ENCODE measurements at places on chromosomes 5 and 9. TPM values are rescaled to one million over a fixed set of nuclear protein-coding genes. Genes with fewer than 3 reads are reported as not detected.

GRCh38 chr5:180069589-180070247, 1.8 kb downstream of the RNF130 start:
- DNase-seq: no peak

DNA sequence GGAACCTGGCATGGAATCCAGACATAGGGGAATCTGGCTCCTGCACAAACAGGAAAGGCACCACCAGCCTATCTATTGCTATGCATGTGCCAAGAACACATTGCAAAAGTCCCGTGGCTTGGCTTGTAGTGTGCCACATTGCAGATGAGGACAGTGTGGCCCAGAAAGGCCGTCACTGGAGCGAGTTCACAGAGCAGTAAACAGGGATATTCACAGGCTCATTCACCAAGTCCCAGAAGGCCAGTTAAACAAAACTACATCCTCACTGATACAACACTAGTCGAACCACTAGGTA, 39.6 kb upstream of the TRIM32 start:
- DNase-seq: no peak

Gene FAM200C
- total RNA-seq: 17.9 TPM

DNA sequence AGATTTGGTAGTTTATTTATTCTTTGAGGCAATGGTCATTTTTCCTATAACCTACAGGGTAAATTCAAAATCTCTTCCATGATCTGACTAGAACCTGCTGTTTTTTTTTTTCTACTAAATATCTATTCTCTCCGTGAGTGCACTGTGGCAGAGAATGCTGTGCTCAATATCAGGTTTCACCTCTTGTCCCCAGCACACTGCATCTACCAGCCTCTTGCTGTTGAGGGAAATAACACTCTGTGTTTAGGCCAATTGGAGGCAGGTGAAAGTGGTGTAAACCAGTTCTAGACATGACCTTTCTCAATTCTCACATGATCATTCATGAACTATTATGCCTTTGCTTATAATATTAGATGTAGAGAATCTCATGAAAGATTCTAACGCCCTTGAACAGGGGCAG, 2365.9 kb downstream of the MAT2B start:
- DNase-seq: no peak

DNA sequence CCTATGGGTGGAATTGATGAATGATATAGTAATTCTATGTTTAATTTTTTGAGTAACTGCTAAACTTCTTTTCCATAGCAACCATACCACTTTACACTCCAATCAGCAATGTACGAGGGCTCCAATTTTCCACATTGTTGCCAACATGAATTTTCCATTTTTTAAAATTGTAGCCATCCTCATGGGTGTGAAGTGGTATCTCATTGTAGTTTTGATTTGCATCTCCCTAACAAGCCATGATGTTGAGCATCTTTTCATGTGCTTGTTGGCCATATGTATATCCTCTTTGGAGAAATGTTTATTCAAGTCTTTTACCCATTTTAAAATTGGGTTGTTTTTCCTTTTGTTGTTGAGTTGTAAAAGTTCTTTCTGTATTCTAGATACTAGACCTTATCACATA, 48.9 kb downstream of the TMOD1 start:
- DNase-seq: no peak

Gene LCP2
- total RNA-seq: not detected

GRCh38 chr5:136193322-136193935, 467 bp upstream of the SMIM32 start:
- DNase-seq: no peak

Gene SLC4A9
- total RNA-seq: not detected

DNA sequence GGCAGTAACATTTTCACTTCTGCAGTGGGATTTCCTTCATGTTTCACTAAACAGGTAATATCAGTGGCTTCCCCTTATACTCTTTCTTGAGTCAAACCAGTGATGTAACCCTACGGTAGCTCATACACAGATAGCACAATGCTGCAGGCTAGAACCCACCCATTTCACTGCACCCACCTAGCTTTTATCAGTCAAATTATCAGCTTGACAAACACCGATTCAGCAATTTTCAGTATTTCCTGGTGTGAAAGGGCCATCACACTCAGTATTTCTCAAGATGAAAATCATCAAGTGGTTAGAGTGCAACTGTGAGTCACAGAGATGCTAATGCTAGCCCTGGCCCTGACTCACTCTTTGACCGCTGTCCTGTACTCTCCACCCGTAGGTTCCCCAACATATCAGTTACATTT, 242.3 kb upstream of the PTGER4 start:
- DNase-seq: peak; percentile 86

DNA sequence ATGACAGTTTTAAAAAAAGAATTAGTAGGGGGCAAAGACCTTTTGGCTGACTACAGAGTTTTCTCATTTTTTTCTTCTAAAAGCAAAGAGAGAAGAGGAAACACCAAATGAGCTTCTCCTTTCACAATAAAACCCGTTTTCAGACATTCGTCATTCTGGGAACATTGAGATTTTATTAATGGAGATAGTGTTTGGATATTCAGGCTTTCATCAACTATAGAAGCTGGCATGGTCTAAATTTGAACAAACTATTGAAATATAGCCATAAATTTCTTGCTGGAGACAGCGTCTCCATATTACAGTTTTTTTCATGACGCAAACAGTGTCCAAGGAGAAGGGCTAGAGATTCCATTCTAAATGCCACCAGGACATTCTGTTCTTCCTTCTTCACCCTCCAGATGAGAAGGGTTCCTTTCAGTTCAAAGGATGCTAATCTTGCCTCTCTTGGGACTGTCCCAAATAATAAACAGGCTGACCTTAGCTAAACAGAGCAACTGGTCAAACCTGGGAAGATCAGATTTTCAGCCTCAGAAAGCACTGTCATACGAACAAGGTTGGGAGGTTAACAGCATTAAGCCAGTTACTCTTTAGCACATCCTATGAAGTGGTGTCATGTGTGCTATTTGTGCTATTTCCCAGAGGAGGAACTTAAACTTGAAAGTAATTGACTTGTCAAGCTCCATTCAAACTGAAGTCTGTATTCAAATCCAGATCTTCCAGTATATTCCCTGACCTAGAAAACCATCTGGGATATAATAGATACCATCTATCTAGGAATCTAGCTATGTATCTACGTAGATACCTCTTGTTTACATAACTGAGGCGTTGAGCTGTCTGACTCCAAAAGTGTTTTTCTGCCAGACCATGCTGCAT, 125.6 kb downstream of the LPAR1 start:
- no peak for DNase-seq

DNA sequence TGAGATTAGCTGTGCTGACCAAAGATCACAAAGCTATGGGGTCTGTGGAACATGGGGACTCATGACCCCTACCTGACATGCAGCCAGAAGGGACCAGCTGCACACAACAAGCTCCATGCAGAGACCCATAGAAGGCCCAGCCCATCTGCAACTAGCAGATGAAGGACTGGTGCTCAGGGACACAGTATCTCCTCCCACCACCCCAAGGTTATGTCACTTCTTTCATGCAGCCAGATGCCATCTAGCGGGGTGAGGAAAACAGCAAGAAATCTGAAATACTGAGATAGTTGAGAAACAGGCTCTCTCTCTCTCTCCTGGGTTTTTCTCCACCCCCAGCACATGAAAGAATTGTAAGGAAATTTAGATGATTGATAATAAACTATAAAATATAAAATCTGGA, 161.3 kb upstream of the DAPK1 start:
- peak; percentile 29 for DNase-seq

- peak; percentile 33 for DNase-seq
Observed at GRCh38 chr5:147892696-147893296, 13.5 kb downstream of the C5orf46 start.

DNA sequence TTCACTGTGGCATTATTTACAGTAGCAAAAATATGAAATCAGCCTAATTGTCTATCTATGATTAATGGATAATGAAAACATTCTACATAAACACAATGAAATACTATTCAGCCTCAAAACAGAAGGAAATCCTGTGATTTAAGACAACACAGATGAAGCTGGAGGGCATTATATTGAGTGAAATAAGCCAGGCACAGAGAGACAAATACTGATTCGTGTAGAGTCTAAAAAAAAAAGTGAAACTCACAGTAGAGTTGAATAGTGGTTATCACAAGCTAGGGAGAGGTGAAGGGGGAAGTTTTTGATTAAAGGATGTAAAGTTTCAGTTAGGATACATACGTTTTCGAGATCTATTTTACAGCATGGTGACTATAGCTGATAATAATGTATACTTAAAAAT, 122.2 kb downstream of the ADAMTS6 start:
- DNase-seq: no peak

- no peak for DNase-seq
Observed at GRCh38 chr9:127181595-127182190, 59.3 kb upstream of the ANGPTL2 start.

DNA sequence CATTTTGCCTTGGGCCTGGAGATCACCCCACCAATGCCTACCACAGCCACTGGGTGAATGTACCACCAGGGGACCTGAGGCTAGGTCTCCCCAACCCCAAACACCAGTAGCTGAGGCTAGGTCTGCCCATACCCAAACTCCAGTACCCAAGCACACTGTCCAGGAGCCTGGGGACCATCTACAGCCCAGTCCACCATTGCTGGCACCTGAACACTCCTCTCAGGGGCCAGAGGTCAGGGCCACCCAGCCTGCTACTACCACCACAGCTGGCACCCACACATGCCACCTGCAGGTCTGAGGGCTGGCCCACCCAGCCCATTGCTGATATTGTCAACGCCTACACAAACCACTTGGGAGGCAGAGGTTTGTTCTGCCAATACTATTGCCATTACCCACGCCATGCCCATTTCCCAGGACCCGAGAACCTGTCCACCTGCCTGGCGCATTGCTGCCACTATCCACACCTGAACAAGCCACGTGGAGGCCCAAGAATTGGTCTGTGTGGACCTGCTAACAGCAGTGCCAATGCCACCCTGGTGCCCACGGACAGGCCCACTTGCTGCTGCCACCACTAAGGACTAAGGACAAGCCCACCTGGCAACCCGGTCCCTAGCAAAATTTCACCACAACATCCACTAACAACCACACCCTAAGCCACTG, 59.2 kb downstream of the ZDHHC21 start:
- no peak for DNase-seq

Gene LCN9
- total RNA-seq: not detected

DNA sequence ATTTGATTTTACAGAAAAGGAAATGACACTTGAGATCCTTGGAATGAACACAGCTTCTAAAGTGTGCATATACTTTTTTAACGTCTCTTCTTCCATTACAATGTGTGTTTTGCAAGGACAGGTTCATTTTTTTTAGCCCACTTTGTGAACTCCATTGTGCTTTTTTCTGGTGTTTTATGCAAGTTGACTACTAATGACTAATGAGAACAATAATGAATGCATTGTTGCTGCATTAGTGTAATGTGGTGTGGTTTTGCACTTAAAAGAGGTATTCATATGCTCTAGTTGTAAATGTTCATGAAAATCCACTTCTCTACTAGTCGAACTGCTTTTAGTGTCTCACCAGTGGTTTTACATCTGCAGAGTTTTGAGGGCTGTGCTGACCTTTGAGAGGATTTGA, 93.6 kb downstream of the UHRF2 start:
- DNase-seq: no peak

GRCh38 chr5:28896949-28897348, 1858.6 kb upstream of the CDH9 start:
- DNase-seq: peak; percentile 21

Gene HTR1A
- not detected for total RNA-seq

GRCh38 chr9:38094165-38094564, 25.1 kb upstream of the SHB start:
- DNase-seq: no peak

- no peak for DNase-seq
Observed at GRCh38 chr9:111095441-111095840, 57.2 kb upstream of the LPAR1 start.

DNA sequence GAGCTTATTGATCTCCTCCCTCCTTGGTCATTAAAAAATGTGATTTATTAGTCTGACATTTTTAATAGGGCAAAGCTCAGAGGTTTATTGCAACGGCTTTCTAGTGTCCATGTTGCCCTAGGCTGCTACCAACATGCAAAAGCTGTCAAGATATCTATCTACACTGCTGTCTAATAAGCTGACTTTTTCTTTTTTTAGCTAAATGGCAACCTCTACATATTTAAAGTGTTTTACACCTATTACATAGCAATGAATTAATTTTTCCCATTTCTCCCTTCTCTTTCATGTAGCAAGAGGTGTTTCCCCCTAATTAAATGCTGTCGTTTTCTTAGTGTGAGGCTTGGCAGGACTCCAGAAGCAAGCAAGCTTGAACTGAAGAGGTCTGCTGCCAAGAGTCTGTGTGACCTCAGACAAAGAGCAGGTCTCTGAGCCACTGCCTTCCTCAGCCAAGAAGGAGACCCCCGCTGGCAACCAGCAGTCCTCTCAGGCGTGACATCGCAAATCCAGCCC, 79.4 kb downstream of the GAS1 start:
- no peak for DNase-seq

DNA sequence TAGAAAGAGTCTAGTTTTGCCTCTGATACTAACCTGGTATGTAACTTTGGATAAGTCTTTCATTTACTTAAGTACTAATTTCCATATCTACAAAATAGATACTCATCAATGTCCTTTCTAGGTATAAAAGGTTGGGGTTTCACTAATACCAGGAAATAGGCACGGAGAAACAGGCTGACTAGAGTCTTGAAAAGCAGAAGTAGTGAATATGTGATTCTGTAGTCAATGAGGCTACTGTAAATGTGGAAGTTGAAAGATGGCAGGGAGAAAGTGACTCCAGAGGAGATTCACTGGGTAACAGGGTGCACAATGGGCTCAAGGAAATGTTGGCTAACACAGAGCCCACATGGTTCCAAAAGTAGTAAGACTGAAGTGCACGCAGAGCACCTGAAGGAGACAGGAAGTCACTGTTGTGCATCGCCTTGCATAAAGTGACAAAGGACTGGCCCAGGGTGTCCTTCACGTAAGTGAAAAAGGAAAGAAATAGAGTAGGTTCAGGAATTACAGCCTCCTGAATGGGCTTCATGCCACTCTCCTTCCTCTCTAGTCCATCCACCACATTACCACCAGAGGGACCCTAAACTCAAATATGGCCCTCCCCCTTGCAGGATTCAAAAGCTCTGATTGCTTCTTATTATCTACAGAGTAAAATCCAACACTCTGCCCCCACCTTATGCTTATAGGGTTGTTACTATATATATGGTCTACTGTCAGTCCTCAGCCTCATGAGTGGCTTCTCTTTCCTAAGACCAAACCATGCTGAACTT, 288.0 kb upstream of the SMARCA2 start:
- DNase-seq: no peak

- no peak for DNase-seq
Observed at GRCh38 chr5:147693233-147693632, 89.3 kb downstream of the JAKMIP2 start.

DNA sequence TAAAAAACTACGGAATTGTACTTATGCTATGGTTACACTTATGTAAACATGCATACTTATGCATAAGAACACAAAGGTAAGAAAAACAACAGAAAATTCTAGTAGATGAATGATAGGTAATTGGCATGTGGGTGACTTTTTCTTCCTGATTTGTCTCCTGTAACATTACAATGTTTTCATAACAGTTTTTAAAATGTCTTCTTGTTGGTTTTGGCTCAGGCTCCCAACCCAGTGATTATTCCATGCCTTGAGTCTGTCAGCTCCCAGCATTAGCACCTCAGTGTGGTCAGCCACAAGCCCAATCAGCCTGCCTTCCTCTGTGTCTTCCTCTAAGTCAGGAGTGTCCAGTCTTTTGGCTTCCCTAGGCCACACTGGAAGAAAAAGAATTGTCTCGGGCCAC, 7.9 kb upstream of the FOXE1 start:
- peak; percentile 60 for DNase-seq

- no peak for DNase-seq
Observed at GRCh38 chr9:87863882-87864465, 18.7 kb upstream of the SPATA31E1 start.

GRCh38 chr5:143147902-143148301, 255.6 kb downstream of the NR3C1 start:
- DNase-seq: no peak
